ENCODE measurements at places on chromosomes 5 and 9. TPM values are rescaled to one million over a fixed set of nuclear protein-coding genes. Genes with fewer than 3 reads are reported as not detected.

SPATA6L gene
- total RNA-seq = 5.9 TPM

DNA sequence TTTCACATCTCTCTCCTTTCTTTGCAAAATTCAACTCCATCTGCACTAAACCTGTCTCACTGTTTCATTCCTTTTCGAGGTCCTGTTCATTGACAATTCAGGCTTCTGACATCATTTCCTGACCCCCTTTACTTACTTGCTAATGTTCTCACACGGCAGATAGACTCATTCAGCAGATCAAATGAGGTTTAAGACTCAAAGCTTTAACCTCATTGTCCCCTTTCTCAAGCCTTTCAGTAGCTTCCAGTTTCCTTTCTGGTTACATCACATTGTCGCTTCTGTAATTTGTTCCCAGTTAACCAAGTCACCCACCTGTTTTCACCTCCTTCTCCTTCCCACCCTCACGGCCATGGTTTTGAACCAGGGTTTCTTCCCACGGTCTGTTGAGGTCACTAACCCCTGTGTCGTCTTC lies 143.4 kb upstream of the OTULINL start:
- H3K27me3 ChIP-seq = no peaks in the 10 kb centered on the region
- peaks cover 30% of the 10 kb centered on the region for H3K4me1 ChIP-seq
- no peak for DNase-seq

DNA sequence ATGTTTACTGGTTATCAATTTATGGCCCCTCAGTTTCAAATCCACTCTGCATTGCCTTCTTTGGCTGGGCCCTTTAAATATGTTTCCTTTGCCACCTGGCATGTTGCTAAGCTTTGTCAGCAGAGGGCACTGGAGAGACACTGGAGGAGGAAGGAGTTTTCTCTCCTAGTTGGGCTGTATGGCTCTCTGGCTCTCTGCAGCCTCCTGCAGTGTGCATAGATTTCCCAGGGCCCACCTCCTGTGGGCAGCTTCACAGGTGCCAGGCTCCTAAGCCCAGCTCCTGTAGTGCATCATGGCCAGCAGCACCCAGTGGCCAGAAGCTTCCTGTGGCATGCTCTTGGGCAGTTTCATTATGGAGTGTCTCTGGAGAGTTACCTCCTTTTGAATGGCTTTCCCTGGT lies 23.3 kb downstream of the CAVIN4 start:
- no peak overlapping the region for H3K27ac ChIP-seq
- no peaks in the 10 kb centered on the region for H3K36me3 ChIP-seq
- H3K4me3 ChIP-seq = no peak overlapping the region
- peaks cover 12% of the 10 kb centered on the region for H3K4me1 ChIP-seq

DNA sequence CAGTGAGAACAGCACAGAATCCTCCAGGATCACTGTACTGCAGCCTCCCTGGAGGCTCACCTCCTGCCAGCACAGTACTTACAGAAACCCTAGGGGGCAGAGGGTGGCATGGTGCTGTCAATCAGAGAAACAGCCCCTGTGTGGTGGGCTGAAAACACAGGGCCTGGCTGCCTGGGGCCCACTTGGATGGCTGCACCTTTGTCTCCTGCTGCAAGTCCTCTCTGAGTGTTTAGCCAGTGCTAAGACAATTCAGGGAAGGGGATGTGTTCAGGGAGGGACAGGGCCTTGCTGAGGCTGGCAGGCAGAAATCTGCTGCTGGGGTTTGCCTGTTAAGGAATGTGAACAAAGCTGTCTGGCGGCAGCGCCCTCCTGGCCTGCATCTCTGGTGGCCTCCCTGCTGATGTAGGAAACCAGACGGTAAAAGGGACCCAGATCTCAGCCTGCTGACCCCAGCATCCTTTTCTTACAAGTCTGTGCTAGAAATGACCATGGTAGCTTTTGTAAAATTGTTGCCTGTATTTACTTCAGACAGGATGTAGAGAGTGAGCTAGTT lies 39.5 kb downstream of the PRRC2B start:
- peaks cover 61% of the 10 kb centered on the region for H3K36me3 ChIP-seq
- no peaks in the 10 kb centered on the region for H3K27me3 ChIP-seq

EDIL3 gene
- total RNA-seq = 246 TPM

GRCh38 chr9:113563826-113564497 lies 100.4 kb downstream of the RGS3 start:
- H3K4me1 ChIP-seq = peaks cover 70% of the 10 kb centered on the region
- no peak for DNase-seq
- no peak overlapping the region for H3K4me3 ChIP-seq
- H3K27ac ChIP-seq = no peak overlapping the region
- H3K36me3 ChIP-seq = no peaks in the 10 kb centered on the region
- no peaks in the 10 kb centered on the region for H3K27me3 ChIP-seq
